ENCODE measurements at places on chromosomes 2 and 18. TPM values are rescaled to one million over a fixed set of nuclear protein-coding genes. Genes with fewer than 3 reads are reported as not detected.
A peak's percentile ranks its signal among the peaks of the same experiment; 100 is the strongest.

The BAZ2B gene
- 15.3 TPM for total RNA-seq

The ITGA4 gene
- 159 TPM for total RNA-seq

The DCDC2C gene
- not detected for total RNA-seq

The SUMO1 gene
- 49.4 TPM for total RNA-seq

The RNF181 gene
- 61.4 TPM for total RNA-seq

The PASK gene
- total RNA-seq = 72.0 TPM

DNA sequence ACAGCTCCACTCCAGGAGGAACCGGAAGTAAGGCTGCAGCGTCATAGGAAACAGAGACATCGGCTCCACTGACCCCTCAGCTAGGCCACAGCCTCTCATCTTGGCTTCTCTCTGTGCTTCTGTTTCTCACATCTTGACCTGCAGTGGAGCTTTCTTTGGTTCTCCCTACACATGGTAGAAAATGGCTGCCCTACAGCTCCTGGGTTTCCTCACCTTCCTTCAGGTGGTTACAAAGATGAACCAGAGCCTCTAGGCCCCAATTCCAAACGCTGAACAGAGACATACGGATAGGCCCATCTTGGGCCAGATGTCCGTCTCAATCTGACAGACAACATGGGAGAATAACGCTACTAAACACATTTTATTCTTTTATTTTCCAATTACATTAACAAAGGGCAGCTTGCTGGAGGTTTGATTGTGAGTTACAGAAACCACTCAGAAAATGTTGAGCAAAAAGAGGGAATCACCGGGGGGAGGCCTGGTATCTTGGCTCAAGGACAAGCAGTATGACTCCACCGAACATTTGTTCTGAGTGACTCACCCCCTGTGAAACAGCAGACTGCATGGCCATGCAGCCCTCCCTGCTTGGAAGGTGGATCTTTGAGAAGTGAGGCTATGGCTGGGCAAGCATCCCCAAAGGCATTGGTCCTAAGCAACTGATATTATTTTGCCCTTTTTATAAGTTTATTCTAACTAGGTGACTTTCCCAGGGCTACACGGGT, 303.5 kb downstream of the CDCA7 start:
- H3K27me3 ChIP-seq = no peaks in the 10 kb centered on the region
- no peaks in the 10 kb centered on the region for H3K4me1 ChIP-seq
- no peaks in the 10 kb centered on the region for H3K36me3 ChIP-seq
- no peak overlapping the region for H3K4me3 ChIP-seq
- H3K27ac ChIP-seq = no peak overlapping the region
- no peak for DNase-seq

DNA sequence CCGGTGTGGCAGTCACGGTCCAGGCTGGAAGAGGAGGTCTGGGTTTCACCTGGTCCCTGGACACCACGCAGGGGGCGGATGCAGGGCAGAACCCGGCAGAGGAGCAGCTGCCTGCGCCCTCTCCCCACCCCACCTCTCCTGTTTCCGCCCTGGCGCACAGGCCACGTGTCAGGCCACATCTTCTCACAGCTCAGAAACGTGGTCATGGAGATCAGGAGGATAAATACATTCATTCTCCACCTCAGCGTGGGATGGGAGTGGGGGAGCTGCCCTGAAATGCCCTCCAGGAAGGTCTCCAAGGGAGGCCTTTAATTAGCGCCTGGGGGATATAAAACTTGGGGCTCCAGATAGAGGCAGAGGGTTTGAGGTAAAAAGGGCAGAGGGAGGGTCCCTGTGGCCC, 142.0 kb downstream of the KCTD1 start:
- no peaks in the 10 kb centered on the region for H3K4me1 ChIP-seq
- H3K36me3 ChIP-seq = no peaks in the 10 kb centered on the region
- no peak overlapping the region for H3K27ac ChIP-seq
- H3K27me3 ChIP-seq = no peaks in the 10 kb centered on the region

GRCh38 chr2:8217468-8218030, 464.3 kb upstream of the ID2 start:
- no peaks in the 10 kb centered on the region for H3K27me3 ChIP-seq
- no peaks in the 10 kb centered on the region for H3K4me1 ChIP-seq
- no peak overlapping the region for H3K4me3 ChIP-seq
- no peak overlapping the region for H3K27ac ChIP-seq
- DNase-seq = no peak

- no peaks in the 10 kb centered on the region for H3K4me1 ChIP-seq
- peaks cover 12% of the 10 kb centered on the region for H3K36me3 ChIP-seq
- no peak overlapping the region for H3K4me3 ChIP-seq
- H3K27me3 ChIP-seq = no peaks in the 10 kb centered on the region
- H3K27ac ChIP-seq = no peak overlapping the region
- no peak for DNase-seq
These were observed 22.7 kb upstream of the ZBTB14 start for GRCh38 chr18:5318061-5318700.

- no peaks in the 10 kb centered on the region for H3K27me3 ChIP-seq
- no peak overlapping the region for H3K4me3 ChIP-seq
- no peak overlapping the region for H3K27ac ChIP-seq
- peaks cover 6% of the 10 kb centered on the region for H3K4me1 ChIP-seq
- peak; percentile 21 for DNase-seq
These were observed 371.1 kb upstream of the ID2 start for GRCh38 chr2:8310557-8311455.

DNA sequence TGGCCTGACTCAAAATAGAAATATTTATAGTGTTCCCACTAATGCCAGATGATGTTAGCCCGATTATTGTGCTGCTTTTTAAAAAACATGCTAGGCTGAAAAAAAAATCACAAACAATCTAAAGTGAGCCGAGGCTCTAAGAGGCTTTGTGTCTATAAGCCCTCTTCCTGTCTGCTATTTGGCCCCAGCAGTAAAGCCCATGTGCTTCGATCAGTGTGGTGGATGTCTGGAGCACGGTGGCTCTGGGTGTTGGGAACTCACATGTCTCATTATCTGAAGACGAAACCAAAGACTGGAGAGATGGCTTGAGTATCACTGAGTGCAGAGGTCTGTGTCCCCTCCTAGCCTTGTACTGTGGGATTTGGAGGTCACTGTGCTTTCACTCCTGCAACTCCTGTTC, 55.1 kb downstream of the INO80C start:
- H3K27ac ChIP-seq = no peak overlapping the region
- H3K4me1 ChIP-seq = no peaks in the 10 kb centered on the region
- no peak overlapping the region for H3K4me3 ChIP-seq
- H3K27me3 ChIP-seq = no peaks in the 10 kb centered on the region
- no peaks in the 10 kb centered on the region for H3K36me3 ChIP-seq

DNA sequence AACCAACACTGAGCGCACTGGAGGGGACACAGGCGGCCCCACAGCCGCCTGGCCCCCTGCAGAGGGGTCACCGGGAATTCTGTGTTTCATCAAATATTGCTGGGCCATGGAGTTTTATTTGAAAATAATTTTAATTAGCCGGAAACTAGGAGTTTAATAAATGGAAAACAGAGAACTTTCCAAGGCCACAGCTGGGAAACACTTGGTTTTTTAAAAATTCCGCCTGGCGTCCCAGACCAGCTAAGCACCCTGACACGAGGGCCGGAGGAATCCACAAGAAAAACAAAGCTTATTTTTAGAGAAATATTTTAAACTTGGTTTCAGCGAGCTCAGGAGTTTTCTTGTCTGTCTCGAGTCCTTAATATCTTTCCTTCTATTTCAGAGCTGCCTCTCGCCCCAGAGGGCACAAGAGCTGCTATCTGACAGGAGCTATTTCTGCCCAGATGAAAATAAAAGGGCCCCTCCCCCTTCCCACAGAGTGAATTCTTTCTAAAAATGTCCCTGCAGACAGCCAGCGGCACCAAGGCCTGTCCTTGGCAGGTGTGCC, 8.2 kb downstream of the ZFP36L2 start:
- DNase-seq = no peak
- no peaks in the 10 kb centered on the region for H3K27me3 ChIP-seq
- peak overlapping the region; percentile 87 for H3K4me3 ChIP-seq
- H3K4me1 ChIP-seq = peaks cover 25% of the 10 kb centered on the region
- peaks cover 16% of the 10 kb centered on the region for H3K36me3 ChIP-seq

GRCh38 chr2:85062565-85062964, 70.6 kb upstream of the TCF7L1 start:
- no peaks in the 10 kb centered on the region for H3K27me3 ChIP-seq
- no peak overlapping the region for H3K4me3 ChIP-seq
- no peaks in the 10 kb centered on the region for H3K4me1 ChIP-seq
- no peak overlapping the region for H3K27ac ChIP-seq
- no peaks in the 10 kb centered on the region for H3K36me3 ChIP-seq
- no peak for DNase-seq

DNA sequence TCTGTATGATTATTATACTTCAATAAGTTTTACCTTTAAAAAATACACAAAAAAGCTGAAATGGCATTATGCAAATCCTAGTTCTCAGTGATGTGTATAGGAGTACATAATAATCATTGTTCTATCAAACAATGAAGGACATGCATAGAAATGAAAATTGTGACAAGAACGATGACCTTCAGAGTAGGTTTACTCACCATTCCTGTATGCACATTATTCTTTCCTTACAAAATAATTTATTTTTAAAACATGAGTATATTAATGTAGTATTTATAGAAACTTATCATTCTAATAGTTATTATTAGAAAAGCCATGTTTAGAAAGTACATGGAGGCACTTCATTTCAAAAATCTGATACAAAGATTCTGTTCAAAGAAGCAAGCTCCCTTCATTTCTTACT, 32.7 kb upstream of the DPP4 start:
- H3K36me3 ChIP-seq = no peaks in the 10 kb centered on the region
- no peak overlapping the region for H3K4me3 ChIP-seq
- no peak for DNase-seq

- H3K4me1 ChIP-seq = no peaks in the 10 kb centered on the region
- H3K4me3 ChIP-seq = no peak overlapping the region
- H3K27ac ChIP-seq = no peak overlapping the region
- DNase-seq = no peak
These were observed 171.8 kb upstream of the KLF7 start for GRCh38 chr2:207337234-207338219.

DNA sequence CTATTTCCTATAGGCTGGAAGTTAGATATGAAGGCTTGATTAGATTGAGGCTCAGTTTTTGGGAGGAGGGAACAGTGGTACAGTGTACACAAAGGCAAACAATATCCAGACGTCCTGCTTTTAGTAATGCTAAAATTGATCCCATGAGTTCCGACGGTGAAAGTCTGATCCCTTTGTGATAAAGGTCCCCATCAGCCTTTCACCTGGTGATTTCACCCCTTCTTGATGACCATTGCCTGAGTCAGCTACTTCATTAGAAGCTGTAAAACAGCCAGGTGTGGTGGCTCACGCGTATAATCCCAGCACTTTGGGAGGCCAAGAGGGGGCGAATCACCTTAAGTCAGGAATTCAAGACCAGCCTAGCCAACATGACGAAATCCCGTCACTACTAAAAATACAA, 29.7 kb downstream of the TWSG1 start:
- no peaks in the 10 kb centered on the region for H3K4me1 ChIP-seq
- no peak for DNase-seq
- H3K27me3 ChIP-seq = no peaks in the 10 kb centered on the region
- no peak overlapping the region for H3K27ac ChIP-seq

DNA sequence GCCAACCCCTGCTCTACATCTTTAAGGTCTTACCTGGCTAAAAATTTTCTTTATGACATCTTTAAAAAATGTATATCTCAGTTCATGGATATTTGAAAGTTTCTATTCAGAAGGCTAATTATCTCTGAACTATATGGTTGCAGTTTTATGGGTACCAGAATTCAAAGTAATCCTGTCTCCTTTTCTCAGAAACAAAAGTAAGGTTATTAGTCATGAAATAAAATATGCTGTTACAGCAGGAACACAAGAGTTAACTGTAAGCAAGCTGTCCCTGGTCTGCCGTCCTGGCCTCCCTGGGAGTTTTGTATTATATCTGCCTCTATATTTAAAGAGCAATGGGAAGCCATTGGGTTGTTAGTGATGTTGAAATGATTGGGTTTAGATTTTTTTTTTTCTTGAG, 34.0 kb downstream of the SLC4A1AP start:
- no peaks in the 10 kb centered on the region for H3K27me3 ChIP-seq
- DNase-seq = no peak
- H3K4me1 ChIP-seq = no peaks in the 10 kb centered on the region
- H3K36me3 ChIP-seq = peaks cover 15% of the 10 kb centered on the region
- H3K4me3 ChIP-seq = no peak overlapping the region

DNA sequence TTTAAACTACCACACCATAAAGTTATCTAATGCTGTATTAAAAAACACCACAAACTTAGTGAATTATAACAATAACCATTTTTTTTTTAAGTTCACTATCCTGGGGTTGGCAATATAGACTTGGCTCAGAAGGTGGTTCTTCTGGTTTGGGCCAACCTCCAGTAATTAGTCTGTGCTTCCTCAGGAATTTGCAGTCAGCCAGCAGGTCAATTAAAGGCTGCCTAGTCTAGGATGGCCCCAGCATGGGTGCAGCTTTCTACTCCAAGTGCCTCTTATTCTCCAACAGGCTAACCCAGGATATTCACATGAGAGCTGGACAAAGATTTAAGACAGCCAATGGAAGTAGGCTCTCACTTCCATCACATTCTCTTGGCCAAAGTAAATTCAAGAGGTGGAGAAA, 379.1 kb upstream of the FIGN start:
- H3K27me3 ChIP-seq = no peaks in the 10 kb centered on the region
- no peak overlapping the region for H3K4me3 ChIP-seq
